ENCODE measurements at places on chromosomes 11 and 22. TPM values are rescaled to one million over a fixed set of nuclear protein-coding genes. Genes with fewer than 3 reads are reported as not detected.

CLTCL1 gene
- 11.6 TPM for total RNA-seq

DNA sequence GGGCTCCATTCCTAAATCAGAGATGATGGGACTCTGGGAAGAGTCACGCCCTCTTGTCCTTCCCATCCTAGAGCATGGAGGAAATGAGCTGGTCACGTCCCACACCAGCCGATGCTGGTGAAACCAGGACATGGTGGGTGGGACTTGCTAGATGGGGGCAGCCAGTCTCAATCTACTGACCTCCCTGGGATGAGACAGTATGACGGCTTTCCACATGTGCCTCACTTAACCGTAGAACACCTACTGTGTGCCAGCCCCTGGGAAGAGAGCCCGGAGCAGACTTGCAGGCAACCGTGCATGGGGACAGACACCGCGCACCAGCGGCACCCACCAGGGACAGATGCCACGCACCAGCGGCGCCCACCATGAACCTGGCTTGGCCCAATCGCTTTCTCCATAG, 3.8 kb downstream of the OSBPL5 start:
- no peak for DNase-seq
- H3K27ac ChIP-seq: peak overlapping the region; percentile 34
- peaks cover 9% of the 10 kb centered on the region for H3K27me3 ChIP-seq
- peak overlapping the region; percentile 85 for H3K4me3 ChIP-seq
- peaks cover under 1% of the 10 kb centered on the region for H3K36me3 ChIP-seq

- H3K27ac ChIP-seq: no peak overlapping the region
- H3K4me1 ChIP-seq: no peaks in the 10 kb centered on the region
- H3K4me3 ChIP-seq: no peak overlapping the region
- no peaks in the 10 kb centered on the region for H3K36me3 ChIP-seq
- H3K27me3 ChIP-seq: no peaks in the 10 kb centered on the region
- DNase-seq: no peak
Observed at GRCh38 chr11:74672332-74672955, 58.8 kb downstream of the CHRDL2 start.

- peaks cover 3% of the 10 kb centered on the region for H3K27me3 ChIP-seq
- H3K4me1 ChIP-seq: no peaks in the 10 kb centered on the region
- no peak for DNase-seq
- no peaks in the 10 kb centered on the region for H3K36me3 ChIP-seq
Observed at GRCh38 chr11:40302669-40303068, 1156.8 kb downstream of the LRRC4C start.

DNA sequence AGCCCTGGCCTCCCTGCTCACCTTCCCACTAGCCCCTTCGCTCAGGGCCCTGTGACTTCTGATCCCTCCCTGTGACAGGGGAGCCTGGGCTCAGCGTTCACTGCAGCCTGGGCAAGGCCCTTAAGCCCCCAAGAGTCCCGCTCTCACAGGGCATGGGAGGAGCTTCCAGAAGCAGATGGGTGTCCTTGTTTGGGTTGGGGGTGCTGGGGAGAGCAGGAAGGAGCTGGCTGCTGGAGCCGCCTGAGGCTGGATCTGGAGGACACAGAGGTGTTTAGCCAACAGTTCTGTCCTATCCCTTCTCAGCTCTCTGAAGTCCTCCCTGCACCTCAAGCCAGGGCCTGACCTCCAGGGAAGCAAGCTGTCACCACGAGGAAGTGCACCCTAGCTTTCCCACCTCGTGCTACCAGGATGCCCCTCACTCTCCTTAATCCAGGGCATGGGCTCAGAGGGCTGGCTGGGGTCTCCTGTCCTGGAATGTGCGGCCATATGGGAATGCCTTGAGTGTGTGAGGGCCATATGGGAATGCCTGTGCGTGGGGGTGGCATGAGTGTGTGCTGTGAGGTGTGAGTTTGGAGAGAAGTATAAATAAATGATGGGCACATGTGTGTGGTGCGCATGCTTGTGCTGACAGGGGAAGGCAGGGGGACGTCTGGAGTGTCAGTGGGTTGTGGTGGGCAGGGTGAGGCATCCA, 25.0 kb upstream of the TUB start:
- no peak overlapping the region for H3K4me3 ChIP-seq
- peak; percentile 61 for DNase-seq
- H3K27ac ChIP-seq: no peak overlapping the region
- H3K27me3 ChIP-seq: peaks cover 7% of the 10 kb centered on the region
- H3K36me3 ChIP-seq: no peaks in the 10 kb centered on the region

DNA sequence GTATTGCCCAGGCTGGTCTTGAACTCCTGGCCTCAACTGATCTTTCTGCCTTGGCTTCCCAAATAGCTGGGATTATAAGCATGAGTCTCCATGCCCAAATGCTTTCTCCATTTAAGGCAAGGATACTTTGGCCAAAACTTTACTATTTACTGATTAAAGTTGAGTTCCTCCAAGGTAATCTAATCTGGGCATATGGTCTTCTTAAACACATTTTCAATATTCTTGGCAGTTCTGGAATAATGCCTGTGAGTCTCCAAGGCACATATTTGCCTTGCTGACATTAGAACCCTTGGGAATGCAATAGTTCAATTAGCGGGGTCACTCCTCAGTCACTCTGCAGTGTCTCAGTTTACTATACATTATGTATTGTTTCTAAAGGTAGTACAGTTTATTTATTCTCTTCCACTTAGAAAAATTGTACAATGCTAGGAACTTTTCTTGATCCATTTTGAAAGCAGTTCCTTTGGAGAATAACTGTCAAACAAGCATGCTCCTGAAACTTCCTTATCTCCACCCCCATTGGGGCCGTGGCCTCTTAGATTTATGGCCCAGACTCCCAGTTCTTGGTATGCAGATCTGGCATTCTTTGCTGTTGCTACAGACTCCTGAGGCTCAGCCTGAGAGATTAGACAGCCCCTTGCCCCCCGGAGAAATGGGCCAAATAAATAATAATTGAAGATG, 13.1 kb upstream of the RAB38 start:
- DNase-seq: no peak
- peak overlapping the region; percentile 53 for H3K4me3 ChIP-seq
- H3K4me1 ChIP-seq: peaks cover 17% of the 10 kb centered on the region
- H3K36me3 ChIP-seq: no peaks in the 10 kb centered on the region
- no peaks in the 10 kb centered on the region for H3K27me3 ChIP-seq

All from type B pancreatic cell (in vitro differentiated cells).